ENCODE measurements at places on chromosomes 6 and 20.

DNA sequence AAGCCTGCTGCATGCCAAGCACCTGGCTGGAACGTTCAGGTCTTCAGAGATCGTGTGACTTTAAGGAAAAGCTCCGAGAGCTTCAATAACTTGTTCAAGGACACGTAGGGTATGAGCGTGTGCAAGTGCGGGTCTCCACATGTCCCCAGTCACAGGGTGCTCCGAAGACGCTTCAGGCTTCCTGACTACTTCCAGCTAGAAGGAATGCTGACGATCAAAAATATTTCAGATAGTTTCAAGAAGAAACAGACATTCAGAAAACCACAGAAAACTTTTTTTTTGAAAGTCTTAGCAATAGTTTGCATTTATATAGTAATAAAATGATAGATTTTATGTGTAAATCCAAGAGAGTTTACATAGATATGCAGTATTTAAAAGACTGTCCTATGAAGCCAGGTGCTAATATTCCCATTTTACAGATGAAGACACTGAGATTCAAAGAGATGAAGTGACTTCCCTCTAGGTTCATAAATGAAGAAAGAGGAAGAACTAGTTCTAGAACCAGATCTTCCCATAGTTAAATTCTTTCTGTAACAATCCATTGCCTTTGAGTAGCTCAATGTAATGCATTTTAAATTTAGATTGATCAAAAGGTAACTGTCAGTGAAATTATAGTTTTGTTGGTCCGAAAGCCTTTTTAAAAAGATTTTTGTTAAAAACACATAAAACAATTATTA, 247.6 kb downstream of the MYLK4 start:
- DNase-seq = no peak

DNA sequence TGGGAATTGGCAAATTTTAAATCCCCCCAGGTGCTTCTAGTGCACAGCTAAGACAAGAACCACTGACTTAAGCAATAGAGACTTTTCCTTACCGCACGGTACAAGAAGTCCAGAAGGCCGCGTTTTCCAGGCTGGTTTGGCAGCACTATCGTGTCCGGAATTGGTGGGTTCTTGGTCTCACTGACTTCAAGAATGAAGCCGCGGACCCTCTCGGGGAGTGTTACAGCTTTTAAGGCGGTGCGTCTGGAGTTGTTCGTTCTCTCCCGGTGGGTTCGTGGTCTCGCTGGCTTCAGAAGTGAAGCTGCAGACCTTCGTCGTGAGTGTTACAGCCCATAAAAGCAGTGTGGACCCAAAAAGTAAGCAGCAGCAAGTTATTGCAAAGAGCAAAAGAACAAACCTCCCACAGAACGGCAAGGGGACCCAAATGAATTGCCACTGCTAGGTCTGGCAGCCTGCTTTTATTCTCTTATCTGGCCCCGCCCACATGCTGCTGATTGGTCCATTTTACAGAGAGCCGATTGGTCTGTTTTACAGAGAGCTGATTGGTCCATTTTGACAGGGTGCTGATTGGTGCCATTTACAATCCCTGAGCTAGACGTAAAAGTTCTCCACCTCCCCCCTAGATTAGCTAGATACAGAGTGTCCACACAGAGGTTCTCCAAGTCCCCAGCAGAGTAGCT, 264.5 kb downstream of the PREX1 start:
- no peak for DNase-seq

DNA sequence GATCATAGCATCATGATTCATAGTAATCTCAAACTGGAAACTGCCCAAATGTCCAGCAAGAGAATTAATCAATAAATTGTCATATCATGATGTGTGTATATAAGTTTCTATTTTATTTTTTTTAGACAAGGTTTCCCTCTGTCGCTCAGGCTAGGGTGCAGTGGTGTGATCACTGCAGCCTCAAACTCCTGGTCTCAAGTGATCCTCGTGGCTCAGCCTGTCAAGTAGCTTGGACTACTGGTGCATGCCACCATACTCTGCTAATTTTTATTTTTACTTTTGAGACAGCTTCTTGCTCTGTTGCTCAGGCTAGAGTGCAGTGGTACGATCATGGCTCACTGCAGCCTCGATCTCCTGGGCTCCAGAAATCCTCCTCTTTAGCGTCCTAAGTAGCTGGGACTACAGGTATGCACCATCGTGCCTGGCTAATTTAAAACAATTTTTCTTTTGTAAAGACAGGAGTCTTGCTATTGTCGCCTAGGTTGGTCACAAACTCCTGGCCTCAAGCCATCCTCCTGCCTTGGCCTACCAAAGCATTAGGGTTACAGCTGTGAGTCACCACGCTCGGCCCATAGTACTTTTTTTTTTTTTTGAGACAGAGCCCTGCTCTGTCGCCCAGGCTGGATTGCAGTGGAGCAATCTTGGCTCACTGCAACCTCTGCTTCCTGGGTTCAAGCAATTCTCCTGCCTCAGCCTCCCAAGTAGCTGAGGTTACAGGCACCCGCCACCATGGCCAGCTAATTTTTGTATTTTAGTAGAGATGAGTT, 8.7 kb upstream of the ATRN start:
- no peak for DNase-seq

- DNase-seq = no peak
Measured at GRCh38 chr6:146212781-146213180, 183.9 kb downstream of the GRM1 start.

- DNase-seq = no peak
Measured at GRCh38 chr6:127117979-127118297, 533 bp upstream of the RSPO3 start.

DNA sequence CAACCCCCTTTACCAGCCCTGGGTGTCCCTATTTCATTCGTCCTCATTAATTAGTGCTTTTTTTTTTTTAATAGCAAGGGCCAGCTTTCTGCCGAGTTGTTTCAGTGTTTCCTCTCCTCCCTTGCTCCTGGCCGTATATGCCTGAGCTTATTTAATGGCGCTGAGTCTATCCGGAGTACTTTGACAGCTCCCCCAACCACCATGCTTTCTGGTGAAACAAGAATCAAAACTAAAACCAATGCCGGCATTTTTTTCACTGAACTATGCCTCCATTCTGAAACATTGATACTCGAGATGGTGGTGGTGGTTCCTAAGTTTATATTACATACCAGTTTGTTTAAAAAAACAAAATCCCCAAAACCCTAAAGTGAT, 1.2 kb downstream of the DCBLD1 start:
- DNase-seq = peak; percentile 4

DNA sequence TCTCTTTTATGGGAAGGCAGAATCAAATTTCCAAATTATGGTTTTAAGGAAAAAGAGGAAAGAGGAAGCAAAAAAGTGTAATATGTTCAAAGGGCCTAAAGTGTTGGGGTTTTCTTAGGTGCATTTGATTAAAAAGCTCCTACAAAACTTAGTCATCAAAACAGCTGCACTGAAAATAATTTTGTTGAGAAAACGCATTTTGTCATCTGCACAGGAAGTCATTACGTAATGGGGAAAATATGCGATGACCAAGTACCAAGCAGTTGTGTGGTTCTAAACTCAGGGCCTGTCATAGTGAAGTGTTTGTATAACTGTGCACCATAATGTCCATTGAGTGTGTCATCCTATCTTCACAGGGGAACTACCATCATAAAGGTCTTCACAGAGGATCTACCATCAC, 15.6 kb downstream of the HAO1 start:
- DNase-seq = no peak

GRCh38 chr6:45722876-45723275, 292.8 kb downstream of the CLIC5 start:
- DNase-seq = no peak

DNA sequence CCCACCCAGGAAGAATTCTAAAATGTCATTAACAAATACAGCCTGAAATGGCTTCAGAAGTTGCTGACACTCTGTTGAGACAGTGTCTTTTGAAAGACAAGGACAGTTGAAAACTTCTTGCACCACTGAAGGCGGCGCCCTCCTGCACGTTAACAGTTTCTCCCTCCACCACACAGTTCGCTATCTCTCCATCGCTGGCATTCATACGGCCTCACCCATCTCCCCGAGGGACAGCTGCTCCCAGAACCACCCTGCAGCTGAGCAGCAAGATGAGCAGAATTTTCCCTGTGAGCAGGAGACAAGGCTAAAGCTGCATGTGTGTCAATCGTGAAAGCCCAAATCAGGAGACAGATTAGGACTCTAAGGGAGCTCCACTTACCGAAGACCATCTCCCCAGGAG, 113.3 kb downstream of the LY86 start:
- no peak for DNase-seq

DNA sequence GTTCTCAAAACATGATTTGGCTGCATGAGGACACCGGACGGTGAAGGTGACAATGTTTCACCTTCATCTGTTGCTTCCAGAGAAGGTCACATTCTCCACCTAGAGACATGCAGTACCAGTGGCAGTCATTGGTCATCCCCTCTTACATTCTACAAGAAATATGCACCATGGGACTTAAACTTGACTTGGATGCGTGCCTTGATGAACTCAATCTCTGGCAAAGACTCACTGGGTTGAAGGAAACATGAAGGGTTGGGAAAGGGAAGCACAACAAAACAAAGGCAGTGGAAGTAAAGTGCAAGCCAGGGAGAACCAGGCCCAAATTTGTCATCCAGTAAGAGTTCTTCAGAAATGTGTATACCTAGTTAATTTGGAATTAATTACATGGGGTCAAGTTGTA, 39.4 kb upstream of the ARMH2 start:
- no peak for DNase-seq

DNA sequence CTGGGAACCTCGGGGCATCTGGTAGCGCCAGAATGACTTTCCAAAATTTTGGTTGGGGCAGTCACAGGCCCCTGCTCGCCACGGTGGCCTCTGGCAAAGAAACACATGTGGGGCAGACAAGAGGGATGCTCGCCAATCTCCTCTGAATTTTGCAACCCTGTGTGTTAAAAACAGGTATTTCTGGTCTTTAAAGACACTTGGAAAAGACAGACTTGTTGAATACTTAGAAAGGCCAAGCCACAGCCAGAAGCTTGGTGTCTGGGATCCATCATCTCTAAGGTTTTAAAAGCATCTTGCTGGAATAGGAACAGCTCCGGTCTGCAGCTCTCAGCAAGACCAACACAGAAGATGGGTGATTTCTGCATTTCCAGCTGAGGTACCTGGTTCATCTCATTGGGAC, 31.2 kb downstream of the HLA-E start:
- no peak for DNase-seq

DNA sequence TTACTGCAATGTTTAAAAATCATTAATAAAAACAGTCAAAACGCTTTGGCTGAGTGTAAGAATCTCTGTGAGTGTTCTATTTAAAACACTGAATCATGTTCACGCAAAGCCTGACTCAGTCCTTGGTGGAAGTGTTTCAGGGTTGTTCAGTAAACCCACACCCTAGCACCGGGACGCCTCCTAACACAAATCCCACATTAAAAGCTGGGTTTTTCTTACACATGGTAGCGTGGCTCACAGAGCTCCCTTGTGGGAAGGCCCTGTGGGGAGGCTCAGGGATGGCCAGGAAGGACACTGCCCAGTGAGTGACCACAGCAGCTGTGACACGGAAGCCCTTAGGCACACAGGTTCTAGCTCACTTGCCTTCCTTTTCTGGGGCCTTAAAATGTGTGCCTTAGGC, 80.2 kb downstream of the GMPR start:
- no peak for DNase-seq

DNA sequence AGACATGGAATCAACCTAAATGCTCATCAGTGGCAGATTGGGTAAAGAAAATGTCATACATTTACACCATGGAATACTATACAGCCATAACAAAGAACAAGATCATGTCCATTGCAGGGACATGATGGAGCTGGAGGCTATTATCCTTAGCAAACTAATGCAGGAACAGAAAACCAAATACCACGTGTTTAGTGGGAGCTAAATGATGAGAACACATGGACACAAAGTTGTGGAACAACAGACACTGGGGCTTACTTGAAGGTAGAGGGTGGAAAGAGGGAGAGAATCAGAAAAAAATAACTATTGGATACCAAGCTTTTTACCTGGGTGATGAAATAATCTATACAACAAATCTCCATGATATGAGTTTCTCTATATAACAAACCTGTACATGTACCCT, 701.3 kb downstream of the TBC1D32 start:
- DNase-seq = no peak

DNA sequence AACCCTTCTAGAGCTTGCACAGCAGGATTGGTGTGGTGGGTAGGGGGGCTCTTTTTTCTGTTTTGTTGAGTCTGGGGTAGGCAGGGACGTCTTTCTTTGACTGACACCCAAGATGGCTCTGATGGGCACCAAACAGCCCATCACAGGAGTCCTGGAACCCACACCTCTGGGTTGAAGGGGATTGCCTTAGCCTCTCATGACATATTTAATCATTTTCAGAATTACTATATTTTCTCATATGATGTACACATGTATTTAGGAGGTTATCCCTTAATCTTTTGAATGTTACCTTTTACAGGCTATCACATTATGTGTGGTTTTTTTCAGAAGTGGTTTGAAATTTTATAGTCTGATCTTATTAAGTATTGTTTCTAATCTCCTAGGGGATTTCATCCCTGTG, 64.6 kb downstream of the RPP40 start:
- DNase-seq = no peak

DNA sequence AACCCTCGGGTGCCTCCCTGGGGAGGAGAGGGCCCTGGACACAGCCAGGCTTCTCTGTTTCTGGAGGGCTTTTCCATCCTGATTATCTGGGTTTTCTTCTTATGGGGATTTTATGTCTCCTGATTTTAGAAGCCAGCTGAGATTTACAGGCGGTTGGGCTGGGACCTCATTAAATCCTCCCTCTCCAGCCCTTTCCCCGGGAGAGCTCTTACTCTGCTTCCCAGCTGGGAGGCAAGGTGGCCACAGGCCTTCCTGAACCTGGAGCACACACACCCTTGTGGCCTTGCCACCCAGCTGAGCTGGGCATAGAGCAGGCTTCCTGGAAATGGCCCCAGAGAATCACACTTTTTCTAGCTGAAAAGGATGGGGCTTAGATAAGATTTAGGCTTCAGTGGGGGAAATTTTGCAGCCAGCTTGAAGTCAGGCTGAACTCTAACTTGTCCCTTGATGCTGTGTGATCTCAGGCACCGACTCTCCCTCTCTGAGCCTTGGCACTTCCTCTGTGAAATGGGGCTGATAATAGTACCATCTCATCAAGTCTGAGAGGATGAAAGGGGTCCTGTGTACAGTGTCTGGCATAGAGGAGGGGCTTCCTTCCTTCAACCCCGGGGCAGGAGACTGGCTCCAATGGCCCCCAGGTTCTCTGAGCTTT, 16.6 kb downstream of the VSTM2L start:
- DNase-seq = no peak

DNA sequence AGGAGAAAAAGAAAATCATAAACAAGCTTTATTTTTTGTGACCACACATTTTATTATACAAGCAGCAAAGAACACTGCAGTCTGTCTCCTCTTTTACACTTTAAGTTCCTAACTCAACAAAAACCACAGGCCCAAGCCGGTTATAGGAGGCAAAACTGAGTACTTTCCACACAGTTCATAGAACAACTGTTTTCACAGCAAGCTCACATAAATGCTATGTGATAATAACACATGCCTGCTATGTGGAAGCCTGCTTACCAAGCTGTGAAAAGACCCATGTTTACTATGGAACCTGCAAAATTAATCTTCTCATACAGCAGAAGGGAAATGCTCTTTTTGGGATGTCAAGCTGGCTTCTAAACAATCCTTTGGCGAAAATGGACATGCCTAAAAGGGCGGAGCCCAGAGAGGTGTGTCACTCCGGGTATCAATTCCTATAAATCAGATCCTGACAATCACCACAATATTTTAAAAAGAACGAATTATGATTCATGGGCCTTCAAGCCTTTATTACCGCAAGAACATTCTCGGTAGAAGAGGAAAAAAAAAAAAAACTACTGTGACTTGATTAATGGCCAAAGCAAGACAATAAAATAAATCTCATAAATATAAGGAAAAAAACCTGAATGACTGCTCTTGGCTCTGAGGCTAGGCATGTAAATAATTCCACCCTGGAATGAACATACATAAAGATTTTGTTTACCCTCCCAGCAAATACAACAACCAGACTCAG, 2.6 kb downstream of the TRERF1 start:
- DNase-seq = no peak

GRCh38 chr6:125212377-125212776, 58.8 kb downstream of the TPD52L1 start:
- DNase-seq = no peak
